ENCODE measurements at places on chromosomes 2 and 18.

DNA sequence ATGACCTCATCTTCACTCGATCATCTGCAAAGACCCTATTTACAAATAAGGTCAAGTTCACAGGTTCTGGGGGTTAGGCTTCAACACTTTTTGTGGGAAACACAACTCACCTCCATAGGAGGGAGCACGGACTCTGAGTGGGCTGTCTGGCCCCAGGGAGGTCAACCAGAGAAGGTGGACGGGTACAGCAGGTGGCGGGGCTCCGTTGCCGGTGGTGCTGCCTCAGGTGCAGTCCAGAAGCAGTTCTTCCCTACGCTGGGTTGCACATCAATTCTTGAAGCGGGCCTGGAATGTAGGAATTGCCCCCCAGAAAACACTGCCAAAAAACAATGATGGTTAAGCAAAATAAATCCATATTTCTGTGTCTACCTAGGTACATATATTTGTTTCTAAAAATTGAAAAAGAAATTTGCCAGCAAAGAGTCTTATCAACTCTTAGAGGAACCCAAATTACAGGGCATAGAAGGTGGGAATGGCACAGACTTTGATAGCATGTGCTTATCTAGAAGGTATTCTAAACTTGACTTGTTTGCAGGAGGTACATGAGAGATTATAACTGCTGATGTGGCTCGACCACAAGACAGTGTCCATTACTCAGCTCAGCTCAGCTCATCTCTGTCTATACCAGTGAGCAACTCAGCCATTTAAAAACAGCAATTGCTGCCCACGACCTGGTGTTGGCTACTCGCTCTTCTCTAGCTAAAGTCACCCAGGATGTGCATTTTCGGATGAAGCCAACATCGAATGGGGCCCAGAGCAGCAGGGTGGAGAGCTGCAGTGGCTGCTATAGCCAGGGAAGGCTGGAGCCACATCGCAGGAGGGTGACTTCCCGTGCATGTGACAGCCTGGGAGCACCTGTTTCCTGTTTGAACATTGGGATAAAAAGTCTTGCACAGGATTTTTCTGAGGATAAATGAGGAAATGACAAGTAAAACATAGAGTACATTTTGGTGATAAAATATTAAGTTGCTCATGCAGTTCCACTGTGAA is 128.7 kb downstream of the RNF144A start:
- no peaks in the 10 kb centered on the region for H3K27me3 ChIP-seq
- H3K4me3 ChIP-seq, result no peak overlapping the region
- no peaks in the 10 kb centered on the region for H3K36me3 ChIP-seq
- peaks cover 6% of the 10 kb centered on the region for H3K4me1 ChIP-seq
- DNase-seq, result no peak
- H3K27ac ChIP-seq, result no peak overlapping the region

DNA sequence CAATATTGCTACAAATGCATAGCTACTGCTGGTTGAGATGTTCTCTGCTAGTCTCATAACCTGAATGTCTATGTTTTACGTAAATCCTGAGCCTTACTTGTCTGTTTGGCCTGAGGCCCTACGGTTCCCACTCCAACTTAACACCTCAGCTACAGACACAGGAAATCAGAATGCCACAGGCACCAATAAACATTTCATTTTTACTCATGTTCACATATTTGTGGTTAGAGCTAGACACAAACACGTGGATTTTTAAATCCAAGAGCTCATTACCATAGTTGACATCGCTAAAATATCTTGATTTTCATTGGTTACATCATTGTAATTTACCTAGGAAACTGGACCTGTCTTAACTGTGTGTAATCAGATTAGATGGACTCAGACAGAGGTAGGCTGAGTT is 263.8 kb upstream of the CDH19 start:
- no peak overlapping the region for H3K27ac ChIP-seq
- H3K36me3 ChIP-seq, result no peaks in the 10 kb centered on the region
- H3K4me1 ChIP-seq, result no peaks in the 10 kb centered on the region
- DNase-seq, result no peak

- no peaks in the 10 kb centered on the region for H3K4me1 ChIP-seq
- DNase-seq, result no peak
- no peak overlapping the region for H3K4me3 ChIP-seq
Measured at GRCh38 chr18:21896732-21897336, 156.2 kb downstream of the MIB1 start.

- peak overlapping the region; percentile 27 for H3K4me3 ChIP-seq
- H3K27me3 ChIP-seq, result peaks cover 44% of the 10 kb centered on the region
- no peaks in the 10 kb centered on the region for H3K36me3 ChIP-seq
- DNase-seq, result peak; percentile 31
Measured at GRCh38 chr2:170714381-170715061, 616 bp upstream of the SP5 start.

DNA sequence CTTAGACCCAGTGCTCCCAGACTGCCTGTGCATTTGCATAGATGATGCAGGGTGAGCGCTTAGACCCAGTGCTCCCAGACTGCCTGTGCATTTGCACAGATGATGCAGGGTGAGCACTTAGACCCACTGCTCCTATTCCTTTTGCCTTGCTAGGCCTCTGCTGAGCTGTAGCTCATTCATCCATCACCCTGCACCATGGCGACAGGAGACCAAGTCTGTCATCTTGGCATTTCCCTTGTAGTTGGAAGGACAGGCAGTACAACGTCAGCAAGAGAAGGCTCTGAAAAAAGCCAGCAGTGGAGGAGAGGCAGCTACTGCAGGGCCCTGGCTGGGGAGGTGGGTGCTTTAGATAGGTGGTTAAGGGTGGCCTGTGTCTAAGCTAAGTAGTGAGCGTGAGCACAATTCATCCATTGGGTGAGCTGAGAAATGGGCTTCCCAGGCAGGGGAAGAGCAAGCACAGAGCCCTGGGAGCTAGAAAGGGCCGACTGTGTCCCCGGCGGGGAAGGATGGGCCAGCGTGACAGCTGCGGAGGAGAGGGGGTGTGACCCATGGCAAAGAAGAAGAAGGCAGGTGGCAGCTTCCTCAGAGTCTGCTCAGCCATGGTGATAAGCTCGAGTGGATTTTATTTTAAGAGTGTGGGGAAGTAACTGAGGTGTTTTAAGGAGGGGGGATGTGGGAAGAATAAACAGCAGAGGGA is 108.8 kb downstream of the LPIN1 start:
- no peak overlapping the region for H3K4me3 ChIP-seq
- H3K27ac ChIP-seq, result no peak overlapping the region
- H3K36me3 ChIP-seq, result no peaks in the 10 kb centered on the region
- no peaks in the 10 kb centered on the region for H3K4me1 ChIP-seq
- DNase-seq, result no peak

DNA sequence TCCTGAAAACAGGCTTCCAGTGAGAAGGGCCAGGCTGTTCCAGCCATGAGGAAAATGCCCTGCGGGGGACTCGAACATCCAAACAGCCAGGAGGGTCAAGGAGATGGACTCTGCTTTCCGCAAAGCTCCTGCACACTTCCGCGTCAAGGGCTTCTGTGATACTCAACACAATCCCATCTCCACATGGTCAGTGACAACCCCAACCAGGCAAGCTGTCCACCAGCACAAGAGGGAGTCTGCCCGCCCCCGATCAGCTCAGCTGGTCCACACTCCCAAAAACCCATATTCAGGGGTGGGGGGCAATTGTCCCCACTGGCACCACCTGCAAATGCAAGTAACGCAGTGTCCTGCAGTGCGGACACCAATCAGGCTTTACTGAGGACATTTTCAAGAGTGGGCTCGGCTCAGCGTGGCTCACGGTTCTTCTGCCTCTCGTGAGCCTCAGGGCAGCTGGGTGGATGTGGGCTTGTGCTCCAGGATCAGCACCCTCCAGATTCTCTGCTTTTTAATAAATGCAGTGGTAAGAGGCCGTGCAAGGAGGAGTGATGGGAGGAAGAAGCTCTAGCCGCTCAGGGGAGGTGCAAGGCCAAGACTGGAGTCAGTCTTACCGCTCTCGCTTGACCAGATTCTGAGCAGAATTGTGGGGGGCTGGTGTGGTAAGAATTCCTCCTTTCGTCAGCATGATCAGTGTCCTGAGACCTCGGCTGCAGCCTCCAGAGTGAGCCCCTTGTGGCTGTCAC is 19.5 kb upstream of the CIDEA start:
- H3K36me3 ChIP-seq, result no peaks in the 10 kb centered on the region
- no peak for DNase-seq
- no peak overlapping the region for H3K27ac ChIP-seq
- H3K4me1 ChIP-seq, result peaks cover 5% of the 10 kb centered on the region

DNA sequence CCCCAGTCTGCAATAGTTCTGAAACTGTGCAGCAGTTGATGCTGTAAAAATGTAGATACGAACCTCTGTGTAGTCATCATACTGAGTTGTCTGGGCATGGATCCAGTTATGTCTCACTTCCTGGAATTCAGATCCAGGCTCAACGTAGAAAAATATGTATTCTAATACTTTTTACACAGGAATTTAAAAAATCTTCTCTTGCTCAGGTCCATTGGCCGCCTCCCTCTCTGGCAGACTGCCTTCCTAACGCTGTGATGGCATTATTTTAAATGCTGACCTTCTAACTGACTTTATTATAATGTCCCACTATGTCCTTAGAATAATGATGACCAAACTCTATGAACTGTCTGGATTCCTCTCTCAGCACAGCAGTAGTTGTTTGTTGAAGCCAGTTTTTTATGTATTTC is 119.6 kb downstream of the FEZ2 start:
- peaks cover 27% of the 10 kb centered on the region for H3K36me3 ChIP-seq
- H3K27ac ChIP-seq, result no peak overlapping the region
- no peak overlapping the region for H3K4me3 ChIP-seq
- DNase-seq, result no peak

DNA sequence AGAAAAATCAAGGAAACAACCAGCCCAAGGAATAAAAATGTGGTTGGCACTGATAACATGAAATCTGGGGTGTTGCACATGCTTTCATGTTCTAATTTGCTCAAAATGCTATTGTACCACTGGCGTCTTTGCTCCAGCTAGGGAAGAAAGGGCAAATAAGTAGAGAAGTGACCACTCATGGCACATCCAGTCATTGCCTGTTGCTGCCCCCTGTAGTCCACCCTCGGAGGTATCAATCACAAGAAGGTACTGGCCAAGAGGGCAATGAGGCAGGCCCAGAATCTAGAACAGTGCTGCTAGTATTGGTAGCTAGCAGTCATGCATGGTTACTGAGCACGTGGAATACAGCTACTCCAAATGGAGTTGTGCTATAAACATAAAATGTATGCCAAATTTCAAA is 213.4 kb downstream of the CDCA7 start:
- H3K27ac ChIP-seq, result no peak overlapping the region
- no peaks in the 10 kb centered on the region for H3K4me1 ChIP-seq
- no peaks in the 10 kb centered on the region for H3K36me3 ChIP-seq

GRCh38 chr2:28277466-28277865 is 115.2 kb upstream of the FOSL2 start:
- DNase-seq, result no peak
- H3K4me1 ChIP-seq, result peaks cover 25% of the 10 kb centered on the region
- H3K27me3 ChIP-seq, result no peaks in the 10 kb centered on the region
- no peak overlapping the region for H3K27ac ChIP-seq

- no peak overlapping the region for H3K27ac ChIP-seq
- H3K4me1 ChIP-seq, result peaks cover 9% of the 10 kb centered on the region
- no peak overlapping the region for H3K4me3 ChIP-seq
- H3K27me3 ChIP-seq, result no peaks in the 10 kb centered on the region
Measured at GRCh38 chr2:69631402-69631801, 12.1 kb downstream of the AAK1 start.

DNA sequence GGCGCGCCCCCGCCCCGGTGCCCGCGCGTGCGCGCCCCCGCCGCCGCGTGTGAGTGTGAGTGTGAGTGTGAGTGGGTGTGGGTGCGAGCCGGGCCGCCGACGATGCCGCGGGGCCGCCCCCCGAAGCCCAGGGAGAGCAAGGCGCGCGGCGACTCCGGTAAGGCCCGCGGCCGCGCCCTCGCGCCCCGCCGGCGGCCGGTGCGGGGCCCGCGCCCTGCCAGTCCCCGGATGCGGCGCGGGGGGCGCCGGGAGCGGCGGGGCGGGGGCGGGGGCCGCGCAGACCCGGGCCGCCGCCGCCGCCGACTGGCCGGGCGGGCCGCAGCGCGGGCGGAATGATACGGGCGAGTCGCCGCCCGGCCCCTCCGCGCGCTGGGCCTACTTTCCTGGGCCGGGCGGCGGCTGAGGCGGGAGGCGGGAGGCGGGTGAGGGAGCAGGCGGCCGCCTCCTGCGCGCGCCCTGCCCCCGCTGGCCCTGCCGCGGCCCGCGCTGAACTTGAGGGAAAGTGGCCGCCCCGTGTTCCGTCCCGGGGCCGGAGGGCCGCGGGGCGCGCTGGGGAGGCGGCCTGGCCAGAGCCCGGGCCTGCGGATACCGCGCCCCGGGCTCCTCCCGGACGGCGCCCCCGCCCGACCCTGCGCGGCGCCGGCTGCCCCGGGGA is at the start of gene ZNF236:
ZNF236 (plus strand) TSS at position 52 of the 655 bp plus-strand sequence; CDS start at position 103, 51 bp downstream.
- peak within 1 kb of the TSS; percentile 86 for H3K4me3 ChIP-seq
- peak; percentile 77 for DNase-seq
- H3K4me1 ChIP-seq, result peaks cover 30% of the 10 kb centered on the region
- no peaks in the 10 kb centered on the region for H3K36me3 ChIP-seq

GRCh38 chr2:230134496-230135129 is 65.9 kb upstream of the SLC16A14 start:
- no peaks in the 10 kb centered on the region for H3K27me3 ChIP-seq
- DNase-seq, result no peak
- no peak overlapping the region for H3K27ac ChIP-seq
- H3K4me3 ChIP-seq, result no peak overlapping the region
- no peaks in the 10 kb centered on the region for H3K4me1 ChIP-seq

DNA sequence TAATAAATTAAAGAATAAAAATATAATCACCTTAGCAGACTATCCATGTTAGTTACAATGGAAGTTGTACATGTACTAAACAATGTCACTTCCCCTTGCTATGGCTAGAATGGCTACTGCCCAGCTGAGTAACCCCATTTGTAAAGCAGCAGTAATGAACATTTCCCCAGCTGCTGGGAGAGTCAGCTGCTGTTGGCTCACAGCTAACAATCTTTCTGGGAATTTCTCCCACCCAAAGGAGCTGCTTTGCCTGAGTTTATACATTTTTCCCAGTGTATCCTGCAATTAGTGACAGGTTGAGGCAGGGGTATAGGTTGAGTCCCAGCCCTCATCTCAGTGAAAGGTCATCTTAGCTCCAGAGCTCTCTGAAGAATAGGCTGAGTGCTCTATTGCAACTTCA is 665.6 kb upstream of the KLHL29 start:
- H3K36me3 ChIP-seq, result no peaks in the 10 kb centered on the region
- no peak overlapping the region for H3K27ac ChIP-seq
- DNase-seq, result no peak
- H3K4me3 ChIP-seq, result no peak overlapping the region
- H3K27me3 ChIP-seq, result no peaks in the 10 kb centered on the region

- peaks cover 3% of the 10 kb centered on the region for H3K4me1 ChIP-seq
- no peaks in the 10 kb centered on the region for H3K36me3 ChIP-seq
- no peak for DNase-seq
- H3K27me3 ChIP-seq, result no peaks in the 10 kb centered on the region
- peak overlapping the region; percentile 37 for H3K27ac ChIP-seq
Measured at GRCh38 chr2:215171151-215171550, 32.7 kb upstream of the ABCA12 start.

GRCh38 chr2:162974771-162975170 is 136.2 kb upstream of the KCNH7 start:
- no peak for DNase-seq
- no peaks in the 10 kb centered on the region for H3K36me3 ChIP-seq
- H3K4me1 ChIP-seq, result no peaks in the 10 kb centered on the region
- H3K4me3 ChIP-seq, result no peak overlapping the region

GRCh38 chr2:133843551-133843950 is 275.3 kb upstream of the NCKAP5 start:
- H3K27ac ChIP-seq, result no peak overlapping the region
- H3K4me1 ChIP-seq, result no peaks in the 10 kb centered on the region
- H3K27me3 ChIP-seq, result no peaks in the 10 kb centered on the region
